ENCODE measurements at places on chromosomes 5 and 9.

DNA sequence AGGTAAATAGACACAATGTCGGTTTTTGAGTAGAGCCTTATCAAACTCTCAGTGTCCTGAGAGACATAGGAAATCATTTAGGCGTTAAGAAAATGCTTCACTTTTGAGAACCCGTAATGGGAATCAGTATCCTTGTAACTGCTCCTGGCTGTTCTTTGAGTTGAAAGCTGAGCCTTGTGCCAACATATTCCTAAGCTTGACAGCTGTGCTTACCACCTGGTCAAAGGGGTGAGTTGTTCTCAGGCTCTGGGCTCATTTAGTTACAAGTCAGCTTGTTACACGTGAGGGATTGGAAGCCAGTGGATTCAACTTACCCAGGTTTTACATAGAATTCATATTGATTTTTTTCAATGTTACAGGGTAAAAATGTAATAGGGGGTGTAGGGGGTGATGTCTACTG lies 145.9 kb downstream of the GABRB2 start:
- no peak for DNase-seq

GRCh38 chr9:136327304-136327974 lies at the start of gene GPSM1:
Gene GPSM1 (plus strand): TSS chr9:136327539. CDS start chr9:136327696, 157 bp downstream.
- no peak for DNase-seq

DNA sequence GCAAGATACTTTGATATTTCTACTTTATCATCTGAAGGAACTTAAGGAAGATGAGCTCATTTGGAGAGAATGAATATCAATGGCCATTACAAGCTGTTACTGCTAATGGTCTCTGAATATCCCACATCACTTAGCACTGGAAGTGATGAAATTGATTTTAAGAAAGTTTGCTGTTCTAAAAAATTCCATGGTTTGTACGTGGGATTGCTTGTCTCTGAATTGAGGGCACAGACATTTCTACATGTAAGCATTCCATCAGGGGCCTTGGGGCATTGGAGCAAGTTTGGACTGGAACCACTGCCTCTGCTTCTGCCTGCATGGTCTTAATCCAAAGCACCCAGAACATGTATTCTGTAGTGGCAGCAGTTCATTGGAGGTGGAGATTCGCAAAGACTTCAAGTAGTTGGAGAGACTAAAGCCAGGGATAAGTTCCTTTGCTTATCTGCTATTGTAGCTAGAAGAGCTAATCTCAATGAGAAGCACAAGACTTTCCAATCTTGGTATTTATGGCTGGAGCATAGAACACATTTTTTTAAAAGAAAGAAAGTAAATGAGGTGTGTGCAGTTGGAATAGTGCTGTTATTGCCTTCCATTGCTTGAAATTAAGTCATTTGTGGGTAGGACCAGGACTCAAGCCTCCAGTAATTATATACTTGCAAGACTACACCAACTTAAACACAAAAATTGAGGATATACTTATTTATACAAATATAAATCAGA lies 424.2 kb downstream of the SPATA31D1 start:
- no peak for DNase-seq

GRCh38 chr5:116002116-116002906 lies 30.0 kb upstream of the ARL14EPL start:
- no peak for DNase-seq

GRCh38 chr5:11497651-11498050 lies 406.6 kb downstream of the CTNND2 start:
- no peak for DNase-seq

DNA sequence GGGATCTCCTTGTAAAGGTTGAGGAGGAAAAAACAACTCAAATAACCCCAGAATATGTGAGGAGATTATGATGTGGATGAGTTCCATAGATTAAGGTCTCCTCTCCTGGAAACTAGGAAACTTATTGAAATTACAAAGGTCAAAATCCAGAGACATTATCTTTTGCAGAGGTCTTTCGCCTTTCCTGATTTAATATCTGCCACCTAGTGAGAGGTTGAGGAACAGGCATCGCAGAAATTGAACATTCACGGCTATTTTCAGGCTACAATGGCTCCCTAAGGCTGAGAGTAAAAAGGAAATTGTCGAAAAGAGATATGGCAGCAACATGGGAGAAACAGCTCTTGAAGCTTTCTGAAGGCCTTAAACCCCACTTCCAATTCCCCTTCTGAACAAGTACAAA lies 127.5 kb upstream of the PLCXD3 start:
- DNase-seq: no peak

DNA sequence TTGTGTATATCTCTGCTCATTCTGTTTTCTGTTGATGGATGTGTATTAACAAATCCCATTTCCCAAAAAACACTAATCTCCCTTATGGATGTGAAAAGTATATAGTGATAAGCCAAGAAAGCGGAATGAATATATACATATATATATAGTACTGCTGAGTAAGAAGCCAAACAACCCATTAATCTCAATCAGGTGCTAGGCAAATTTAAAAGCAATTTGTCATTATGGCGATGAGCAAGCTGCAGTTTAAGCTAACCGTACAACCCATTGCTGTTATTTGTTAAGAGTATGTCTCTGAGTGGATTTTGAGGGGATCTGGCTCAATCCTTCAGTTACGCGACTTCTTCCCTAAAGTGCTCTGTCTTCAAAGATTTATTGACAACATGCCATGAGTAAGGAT lies 640.4 kb upstream of the ARRDC3 start:
- DNase-seq: no peak

GRCh38 chr5:56900858-56901578 lies 8.4 kb upstream of the SETD9 start:
- no peak for DNase-seq

DNA sequence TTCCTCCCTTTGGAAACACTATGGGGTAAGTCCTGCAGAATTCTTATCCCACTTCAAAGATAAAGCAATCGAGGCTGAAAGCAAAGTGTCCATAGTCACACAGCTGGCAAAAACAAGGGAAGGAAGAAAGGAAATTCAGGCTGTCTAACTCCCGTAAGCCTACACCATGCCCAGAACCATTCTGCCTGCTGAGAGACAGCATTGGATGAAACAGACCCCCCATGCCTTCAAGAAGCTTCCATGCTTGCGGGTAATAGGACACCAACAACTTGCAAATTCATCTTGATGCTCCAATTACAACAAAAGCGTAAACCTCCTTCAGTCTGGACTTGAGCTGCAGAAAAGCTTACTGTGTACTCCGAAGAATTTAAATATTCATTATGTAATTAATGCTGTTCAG lies 181.1 kb upstream of the WWC1 start:
- no peak for DNase-seq

DNA sequence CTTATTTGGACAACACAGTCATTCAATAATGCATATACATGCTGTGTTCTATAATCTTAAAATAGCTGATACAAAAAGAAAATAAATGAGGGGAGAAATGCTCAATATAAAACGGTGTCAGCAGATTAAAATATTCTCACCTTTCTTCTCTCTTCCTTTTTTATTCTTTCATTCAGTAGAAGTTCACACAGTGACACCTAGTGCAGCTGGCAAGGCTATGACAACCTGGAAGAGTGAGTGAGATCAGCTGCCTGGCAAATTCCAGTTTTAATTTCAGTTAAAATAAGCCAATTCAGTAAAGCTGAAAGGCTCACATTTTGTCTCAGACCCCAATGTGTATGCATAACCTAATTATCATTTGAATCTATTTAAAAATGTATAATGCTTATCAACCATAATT lies 150.3 kb downstream of the RASEF start:
- no peak for DNase-seq

- no peak for DNase-seq
These were observed 49.5 kb upstream of the SPINK5 start for GRCh38 chr5:148014276-148014675.

DNA sequence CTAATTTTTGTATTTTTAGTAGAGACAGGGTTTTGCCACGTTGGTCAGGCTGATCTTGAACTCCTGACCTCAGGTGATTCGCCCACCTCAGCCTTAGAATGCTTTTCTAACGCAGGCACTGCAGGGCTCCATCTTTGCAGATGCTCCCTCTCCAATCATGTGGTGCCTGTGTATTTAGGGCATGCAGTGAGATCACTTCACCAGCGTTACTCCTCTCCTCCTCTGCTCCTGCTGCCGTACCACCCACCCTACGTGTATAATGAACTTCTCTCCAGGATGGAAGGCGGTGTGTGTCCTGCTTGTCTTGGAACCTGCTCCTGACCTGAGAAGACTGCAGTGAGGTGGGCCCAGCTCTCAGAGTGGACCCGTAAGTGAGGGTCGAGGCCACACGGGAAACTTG lies 13.6 kb upstream of the CFAP157 start:
- no peak for DNase-seq

GRCh38 chr9:35110327-35110761 lies 5.3 kb downstream of the ATOSB start:
- no peak for DNase-seq

DNA sequence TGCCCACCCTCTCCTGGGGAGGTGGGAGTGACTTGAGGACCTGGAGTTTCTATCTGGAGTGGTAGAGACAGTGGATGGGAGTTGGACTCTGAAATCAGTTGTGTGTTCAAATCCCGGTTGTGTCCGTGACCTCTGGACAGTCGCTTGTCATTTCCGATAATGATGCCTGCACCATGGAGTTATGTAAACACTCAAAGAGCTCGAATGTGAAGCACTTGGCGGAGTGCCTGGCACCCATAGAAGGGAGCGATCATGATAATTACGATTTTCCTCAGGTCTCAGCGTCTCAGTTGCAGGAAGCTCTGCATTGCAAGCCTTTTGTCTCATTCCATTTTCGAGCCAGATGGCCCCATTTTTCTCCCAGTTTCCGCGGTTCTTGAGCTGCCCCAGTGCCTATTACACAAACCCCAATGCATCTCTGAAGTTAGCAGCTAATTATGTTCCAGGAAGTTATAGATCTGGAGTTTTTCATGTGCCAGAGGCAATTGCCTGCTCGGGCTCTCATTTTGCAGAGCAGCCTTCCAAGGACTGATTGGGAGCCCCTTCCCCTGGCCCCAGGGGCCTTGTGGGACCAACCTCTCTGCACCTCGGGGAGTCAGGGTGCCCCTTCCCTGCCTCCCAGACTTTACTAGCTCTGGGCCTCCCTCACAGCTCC lies 175.5 kb upstream of the MVB12B start:
- DNase-seq: no peak

DNA sequence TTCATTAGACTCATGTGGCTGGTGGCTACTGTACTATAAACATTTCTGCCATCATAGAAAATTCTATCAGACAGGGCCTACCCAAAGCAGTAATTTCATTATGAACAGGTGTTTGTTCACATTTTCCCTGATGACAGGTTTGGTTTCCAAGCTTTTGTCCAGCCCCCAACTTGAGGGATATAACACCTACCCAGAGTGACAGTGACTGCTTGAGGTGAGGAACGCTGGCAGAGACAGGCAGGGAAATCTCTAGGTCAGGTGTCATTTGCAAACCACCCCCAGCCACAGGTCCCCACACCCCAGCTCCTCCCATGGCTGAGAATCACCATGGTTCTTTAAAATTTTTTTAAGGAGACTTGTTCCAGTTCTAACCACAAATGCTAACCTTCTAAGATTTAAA lies 25.5 kb downstream of the GOLM1 start:
- no peak for DNase-seq

DNA sequence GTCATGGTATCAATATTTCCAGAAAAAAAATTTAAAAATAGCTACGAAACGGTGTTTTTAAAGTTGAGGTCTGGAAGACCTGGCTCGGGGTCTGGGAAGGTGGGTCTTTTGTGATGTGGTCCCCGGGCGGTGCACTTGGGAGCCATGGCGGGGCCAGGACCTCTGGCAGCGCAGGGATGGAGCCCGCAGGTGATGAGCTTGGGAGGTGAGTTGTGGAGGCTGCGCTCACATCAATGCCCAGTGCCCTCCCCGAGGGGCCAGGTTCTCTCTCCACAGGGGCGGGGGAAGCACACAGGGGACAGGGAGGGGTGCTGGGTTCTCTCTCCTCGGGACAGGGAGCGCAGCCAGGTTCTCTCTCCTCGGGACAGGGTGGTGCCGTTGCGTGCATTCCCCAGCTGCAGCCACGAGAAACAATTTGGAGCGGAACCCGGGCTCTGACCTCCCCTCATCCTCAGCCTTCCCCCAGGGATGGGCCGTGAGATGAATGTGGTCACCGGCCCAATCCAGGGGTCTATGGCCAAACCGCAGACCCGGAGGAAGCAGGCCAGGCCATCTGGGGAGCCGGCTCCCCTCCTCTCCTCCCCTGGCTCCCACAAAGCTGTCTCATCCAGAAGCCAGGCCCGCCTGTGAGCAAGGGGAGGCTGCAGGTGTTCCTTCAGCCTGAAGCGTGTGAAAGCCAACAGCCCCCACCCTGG lies 25.8 kb downstream of the DBH start:
- DNase-seq: no peak

DNA sequence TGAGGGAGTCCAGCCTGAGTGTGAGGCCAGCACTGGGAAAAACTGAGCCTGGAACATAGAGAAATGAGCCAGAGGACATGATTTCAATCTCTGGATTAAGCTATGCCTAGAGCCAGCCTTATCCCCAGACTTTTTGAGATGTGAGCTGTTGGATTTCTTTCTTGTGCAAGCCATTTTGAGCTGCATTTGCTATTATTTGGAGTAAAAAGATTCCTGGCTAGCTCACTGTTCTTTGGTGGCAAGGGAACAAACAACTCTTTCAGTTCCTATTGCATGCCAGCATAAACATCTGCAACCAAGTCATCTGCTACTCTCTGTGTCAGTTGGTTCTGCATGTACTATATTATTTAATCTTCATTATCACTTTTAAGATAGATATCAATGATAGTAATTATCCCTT lies 70.1 kb upstream of the MAN2A1 start:
- no peak for DNase-seq

DNA sequence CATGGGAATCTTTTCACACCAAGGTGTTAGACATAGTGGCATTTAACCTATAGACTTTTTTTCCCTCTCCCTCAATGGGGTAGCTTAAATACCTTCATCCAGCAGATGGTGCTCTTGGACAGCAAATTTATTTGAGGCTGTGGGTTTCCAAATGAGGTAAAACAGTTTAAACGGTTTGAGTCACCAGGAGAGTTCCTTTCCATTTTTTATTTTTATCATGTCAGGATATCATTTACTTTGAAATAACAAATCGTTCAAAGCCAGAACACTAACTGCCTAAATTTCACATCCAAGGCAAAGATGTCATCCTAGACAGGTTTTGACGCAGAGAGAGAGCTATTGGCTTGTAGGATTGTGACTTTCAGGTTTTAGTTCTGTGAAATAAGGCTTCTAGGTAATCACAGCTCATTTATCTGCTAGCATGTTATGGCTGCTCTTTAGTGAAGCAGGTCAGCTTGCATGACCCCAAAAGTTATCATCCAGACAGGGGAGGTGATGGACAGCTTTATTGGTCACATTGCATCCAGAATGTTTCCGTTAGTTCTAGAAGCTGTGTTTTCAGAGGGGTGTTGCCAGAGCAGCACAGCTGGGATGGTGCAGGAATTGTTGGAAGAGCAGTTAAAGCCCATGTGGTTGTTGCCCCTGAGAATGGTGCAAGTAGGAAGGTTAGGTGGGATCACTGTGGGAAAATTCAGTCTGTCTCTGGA lies 69.8 kb downstream of the KDM4C start:
- no peak for DNase-seq

- no peak for DNase-seq
These were observed 48.2 kb upstream of the JAK2 start for GRCh38 chr9:4936823-4937222.

- DNase-seq: no peak
These were observed 111.4 kb upstream of the SLC1A3 start for GRCh38 chr5:36494841-36495601.

- no peak for DNase-seq
These were observed 58.4 kb downstream of the TEX10 start for GRCh38 chr9:100294341-100294740.

Measured in omental fat pad (tissue), 4 donors.